ENCODE measurements at places on chromosomes 11 and 22.
A peak's percentile ranks its signal among the peaks of the same experiment; 100 is the strongest.

GRCh38 chr22:20204806-20205205, 54.0 kb upstream of the CCDC188 start:
- DNase-seq: no peak

DNA sequence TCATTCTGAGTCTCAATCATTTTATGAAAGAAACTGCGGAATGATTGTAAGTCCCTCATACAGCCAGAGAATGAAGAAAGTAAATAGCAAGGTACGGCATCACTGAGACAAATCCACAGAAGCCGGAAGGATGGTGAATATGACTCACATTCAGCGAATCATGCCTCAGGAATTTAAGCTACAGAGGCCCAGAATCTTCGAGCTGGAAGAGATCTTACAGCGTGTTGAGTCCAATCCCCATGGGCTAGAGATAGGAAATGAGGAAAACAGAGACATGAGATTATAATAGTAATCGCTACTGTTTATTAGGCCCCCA, 173.2 kb downstream of the KIF18A start:
- no peak for DNase-seq

- peak; percentile 72 for DNase-seq
Observed at GRCh38 chr11:46916286-46917108, 1.9 kb downstream of the LRP4 start.

DNA sequence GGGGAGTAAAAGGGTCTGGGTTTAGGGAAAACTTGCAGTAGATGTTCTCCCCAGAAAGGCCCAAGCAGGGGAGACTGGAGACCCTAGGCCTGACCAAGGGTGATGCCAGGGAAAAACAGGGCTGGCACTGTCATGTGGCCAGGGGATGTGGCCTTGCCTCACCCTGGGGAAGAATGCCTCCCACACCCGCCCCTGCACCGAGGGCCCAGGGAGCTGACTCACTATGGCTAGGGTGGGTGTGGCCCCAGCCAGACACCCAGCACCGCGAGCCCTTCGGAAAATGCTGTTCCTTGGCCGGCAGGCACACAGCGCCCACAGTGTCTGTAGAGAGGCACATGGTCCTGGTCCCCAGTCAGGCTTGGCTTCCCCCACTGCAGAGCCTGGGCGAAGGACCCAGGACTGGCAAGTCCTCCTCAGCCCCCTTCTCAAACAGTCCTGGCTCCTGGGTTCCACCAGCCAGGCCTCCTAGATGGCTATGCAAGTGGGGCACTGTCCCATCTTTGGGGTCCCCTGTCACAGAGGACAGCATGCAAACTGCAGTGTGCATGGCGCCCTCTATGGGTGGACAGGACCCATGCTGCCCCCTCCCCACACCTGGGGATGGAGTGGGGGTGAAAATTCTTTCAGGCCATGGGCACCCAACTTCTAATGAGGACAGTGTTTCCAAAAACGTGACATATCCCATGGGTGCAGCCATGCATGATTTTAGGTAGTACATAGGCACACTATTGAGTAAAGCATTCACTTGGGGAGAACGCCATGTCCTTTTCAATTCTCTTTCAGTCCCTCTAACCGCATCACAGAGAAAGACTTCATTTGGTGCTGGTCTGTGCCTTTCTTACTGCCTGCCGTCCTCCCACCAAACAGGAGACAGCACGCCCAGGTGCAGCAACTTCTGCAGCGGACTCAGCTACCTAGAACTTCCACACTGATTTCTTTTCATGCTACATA, 15.2 kb downstream of the TMPRSS5 start:
- peak; percentile 18 for DNase-seq

GRCh38 chr11:34613552-34614056, 7.3 kb upstream of the EHF start:
- no peak for DNase-seq
